ENCODE measurements at places on chromosomes 12 and 14.
A peak's percentile ranks its signal among the peaks of the same experiment; 100 is the strongest.

- no peak for DNase-seq
These were observed 33.2 kb upstream of the A2M start for GRCh38 chr12:9148926-9149325.

GRCh38 chr12:129200576-129200975 is 347.3 kb downstream of the GLT1D1 start:
- DNase-seq: no peak

- DNase-seq: peak; percentile 30
These were observed 136.1 kb downstream of the FGD4 start for GRCh38 chr12:32535288-32535999.

- DNase-seq: no peak
These were observed 13.1 kb upstream of the POC1B start for GRCh38 chr12:89538897-89539296.

GRCh38 chr12:59823567-59823966 is 227.7 kb downstream of the SLC16A7 start:
- peak; percentile 53 for DNase-seq

GRCh38 chr12:106369624-106370346 is 12.2 kb downstream of the POLR3B start:
- peak; percentile 82 for DNase-seq

GRCh38 chr14:105271224-105271890 is 23.0 kb downstream of the BTBD6 start:
- DNase-seq: no peak

- DNase-seq: no peak
These were observed 442.4 kb upstream of the FOXG1 start for GRCh38 chr14:28323951-28324741.

- no peak for DNase-seq
These were observed 31.6 kb downstream of the EAPP start for GRCh38 chr14:34507884-34508283.

GRCh38 chr12:113475451-113476175 is 3.9 kb upstream of the LHX5 start:
- no peak for DNase-seq

DNA sequence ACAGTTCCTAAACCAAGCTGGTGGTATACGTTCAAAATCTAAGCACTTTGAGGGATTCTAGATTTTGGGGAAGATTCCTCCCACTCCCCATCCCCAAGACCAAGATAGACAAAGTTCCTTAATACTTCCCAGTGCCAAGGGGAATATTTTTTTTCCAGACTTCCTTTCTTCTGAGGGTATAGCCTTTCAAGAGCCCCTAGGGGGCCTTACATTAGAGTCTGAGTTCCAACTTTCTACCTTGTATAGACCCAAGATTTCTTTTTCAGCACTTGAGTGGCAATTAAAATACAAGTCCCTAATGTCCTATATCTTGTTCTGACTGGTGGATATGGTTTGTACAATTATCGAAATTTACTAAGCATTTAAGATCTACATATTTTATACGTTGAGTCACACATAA is 28.7 kb upstream of the SOS2 start:
- DNase-seq: no peak
